ENCODE measurements at places on chromosomes 7 and 10.
A peak's percentile ranks its signal among the peaks of the same experiment; 100 is the strongest.

GRCh38 chr10:129963641-129964501, at the start of gene EBF3:
Gene EBF3 (minus strand): TSS chr10:129964274. CDS start chr10:129963768, 506 bp downstream.
- peak; percentile 64 for DNase-seq

DNA sequence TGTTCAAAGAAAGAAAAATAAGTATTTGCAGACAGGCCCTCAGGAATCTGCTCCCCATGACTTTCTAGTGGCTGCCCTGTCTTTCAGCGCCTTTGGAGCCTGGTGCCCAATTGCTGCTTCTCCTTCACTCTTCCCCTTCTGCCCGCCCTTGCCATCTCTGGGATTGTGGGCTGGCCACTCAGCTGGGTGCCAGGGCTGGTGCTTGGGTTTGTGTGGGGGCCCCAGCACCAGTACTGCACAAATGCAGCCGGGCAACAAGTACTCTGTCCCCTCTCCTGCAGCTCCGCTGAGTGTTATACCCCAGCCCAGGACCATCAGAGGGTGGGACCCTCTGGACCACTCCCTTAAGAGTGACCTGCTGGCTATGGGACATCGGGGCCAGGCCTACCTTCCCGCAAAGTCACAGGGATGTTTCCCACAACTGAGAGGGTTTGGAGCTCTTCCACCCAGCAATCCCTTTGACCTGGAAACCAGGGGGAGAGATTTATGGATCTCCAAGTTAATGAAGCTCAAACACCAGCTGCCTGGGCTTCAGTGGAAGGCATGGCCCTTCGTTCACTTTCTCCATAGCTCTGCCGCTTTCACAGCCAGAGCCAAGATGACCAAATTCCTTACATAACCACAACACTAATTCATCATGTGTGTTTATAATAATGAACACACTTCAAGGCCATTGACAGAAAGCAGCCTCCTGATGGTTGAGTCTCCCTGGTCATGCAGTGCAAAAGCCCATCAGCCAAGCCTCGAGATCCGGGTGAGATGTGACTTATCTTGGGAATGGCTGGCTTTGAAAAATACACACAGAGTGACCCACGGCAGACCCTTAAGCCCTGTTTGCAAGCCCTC, 313.9 kb upstream of the ZNF32 start:
- DNase-seq, result no peak

- DNase-seq, result no peak
These were observed 127.6 kb upstream of the CHST15 start for GRCh38 chr10:124220971-124221355.

- DNase-seq, result no peak
These were observed 109.4 kb upstream of the PDE1C start for GRCh38 chr7:32179567-32179966.

GRCh38 chr10:51918884-51919325, 219.5 kb upstream of the CSTF2T start:
- DNase-seq, result no peak

DNA sequence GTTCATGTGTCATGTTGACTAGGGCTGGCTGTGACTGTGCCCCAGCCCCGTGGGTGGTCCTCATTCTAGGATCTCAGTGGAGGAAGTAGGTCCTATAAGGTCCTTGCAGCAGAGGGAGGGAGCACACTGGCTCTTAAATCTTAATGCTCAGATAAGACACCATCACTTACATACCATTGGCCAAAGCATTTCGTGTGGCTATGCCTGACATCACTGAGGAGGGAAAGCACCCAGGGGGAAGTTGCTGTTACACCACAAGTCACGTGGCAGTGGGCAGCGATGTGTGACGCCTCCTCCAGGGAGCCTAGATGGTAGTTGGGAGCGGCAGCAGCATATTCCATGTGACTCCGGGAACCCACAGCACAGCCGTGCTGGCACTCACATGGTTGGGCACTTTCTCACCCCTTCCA, 224.7 kb upstream of the SH2B2 start:
- DNase-seq, result no peak

- DNase-seq, result no peak
These were observed 55.7 kb downstream of the TMEM209 start for GRCh38 chr7:130149281-130150139.

DNA sequence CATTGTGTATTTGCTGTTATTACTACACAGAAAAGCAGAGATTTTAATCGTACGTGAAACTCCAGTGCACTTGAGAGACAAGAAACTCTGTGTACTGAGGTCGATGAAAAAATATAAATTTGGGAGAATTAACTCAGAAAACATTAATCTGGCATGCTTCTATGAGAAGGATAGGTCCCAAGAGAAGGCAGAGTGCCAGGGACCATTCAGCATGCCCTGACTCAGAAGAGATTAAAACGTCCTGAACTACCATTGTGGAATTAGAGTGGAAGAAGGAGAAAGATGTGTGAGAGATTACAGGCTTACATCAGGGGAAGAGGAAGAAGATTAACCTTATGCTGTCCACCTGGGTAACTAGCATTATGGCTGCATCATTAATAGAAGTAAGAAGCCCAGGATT, 72.4 kb downstream of the REEP3 start:
- peak; percentile 22 for DNase-seq

DNA sequence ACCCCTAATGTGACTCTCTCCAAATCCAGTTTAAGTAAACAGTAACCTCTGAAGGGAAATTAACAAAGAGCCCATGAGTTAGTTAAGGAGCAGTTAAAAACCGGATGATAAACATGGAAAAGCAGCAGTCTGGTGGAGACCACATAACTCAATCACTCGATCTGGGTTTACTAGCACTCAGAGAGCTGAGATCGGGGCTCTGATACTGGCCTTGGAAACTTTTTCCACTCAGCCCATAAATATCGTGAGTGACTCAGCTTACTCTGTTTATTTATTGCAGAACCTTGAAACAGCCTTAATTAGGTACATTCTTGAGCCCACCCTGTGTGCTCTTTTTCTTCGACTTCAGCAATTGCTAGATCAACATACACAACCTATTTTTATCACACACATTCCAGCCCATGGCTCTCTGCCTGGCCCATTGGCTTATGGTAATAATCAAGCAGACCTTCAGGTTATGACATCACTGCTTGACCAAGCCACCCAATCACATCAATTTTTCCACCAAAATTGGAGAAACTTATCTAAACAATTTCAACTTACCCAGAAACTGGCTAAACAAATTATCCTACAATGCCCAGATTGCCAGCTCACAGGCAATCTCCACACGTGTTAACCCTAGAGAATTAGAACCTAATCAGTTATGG, 82.2 kb upstream of the GPR22 start:
- DNase-seq, result no peak

GRCh38 chr10:72852508-72852907, 41.0 kb upstream of the OIT3 start:
- no peak for DNase-seq
